ENCODE measurements at places on chromosomes 7 and 10.

- no peak for DNase-seq
Measured at GRCh38 chr7:38978491-38978890, 782 bp downstream of the POU6F2 start.

- DNase-seq = no peak
Measured at GRCh38 chr7:90698616-90699015, 102.5 kb downstream of the CDK14 start.

DNA sequence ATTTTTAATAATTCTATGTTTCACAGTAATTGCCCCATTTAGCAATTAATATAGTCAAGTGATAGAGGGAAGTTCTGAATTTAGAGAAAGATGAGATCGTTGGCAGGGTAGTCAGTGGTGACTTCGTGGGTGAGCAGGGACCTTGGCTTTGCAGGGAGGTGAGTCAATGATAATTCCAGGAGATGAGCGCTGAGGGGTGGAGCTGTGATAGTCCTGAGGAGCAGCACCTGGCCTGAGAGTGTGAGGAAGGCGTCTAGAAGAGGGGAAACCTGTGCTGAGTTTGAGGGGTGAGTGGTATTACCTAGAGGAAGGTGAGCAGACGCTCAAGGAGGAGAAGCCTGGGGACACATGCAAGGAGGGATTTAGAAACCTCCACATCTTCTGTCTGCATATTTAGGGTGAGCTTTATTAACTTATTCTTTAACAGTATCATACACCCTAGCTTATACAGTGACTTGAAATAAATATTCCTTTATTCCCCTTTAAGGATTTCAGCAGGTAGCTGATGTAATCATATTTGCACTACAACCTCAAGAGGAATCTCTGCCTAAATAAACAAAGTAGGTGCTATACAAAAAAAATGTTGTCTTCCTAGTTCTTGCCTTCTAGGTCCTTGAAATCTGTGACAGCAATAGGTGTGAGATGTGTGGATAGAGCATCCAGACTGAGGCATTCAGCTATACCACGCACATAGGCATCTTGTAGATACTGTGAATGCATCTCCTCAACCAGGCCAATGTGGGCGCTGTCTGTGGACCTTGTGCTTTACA is 2.1 kb upstream of the TRIL start:
- DNase-seq = no peak

GRCh38 chr7:86411814-86412213 is 231.9 kb upstream of the GRM3 start:
- no peak for DNase-seq

DNA sequence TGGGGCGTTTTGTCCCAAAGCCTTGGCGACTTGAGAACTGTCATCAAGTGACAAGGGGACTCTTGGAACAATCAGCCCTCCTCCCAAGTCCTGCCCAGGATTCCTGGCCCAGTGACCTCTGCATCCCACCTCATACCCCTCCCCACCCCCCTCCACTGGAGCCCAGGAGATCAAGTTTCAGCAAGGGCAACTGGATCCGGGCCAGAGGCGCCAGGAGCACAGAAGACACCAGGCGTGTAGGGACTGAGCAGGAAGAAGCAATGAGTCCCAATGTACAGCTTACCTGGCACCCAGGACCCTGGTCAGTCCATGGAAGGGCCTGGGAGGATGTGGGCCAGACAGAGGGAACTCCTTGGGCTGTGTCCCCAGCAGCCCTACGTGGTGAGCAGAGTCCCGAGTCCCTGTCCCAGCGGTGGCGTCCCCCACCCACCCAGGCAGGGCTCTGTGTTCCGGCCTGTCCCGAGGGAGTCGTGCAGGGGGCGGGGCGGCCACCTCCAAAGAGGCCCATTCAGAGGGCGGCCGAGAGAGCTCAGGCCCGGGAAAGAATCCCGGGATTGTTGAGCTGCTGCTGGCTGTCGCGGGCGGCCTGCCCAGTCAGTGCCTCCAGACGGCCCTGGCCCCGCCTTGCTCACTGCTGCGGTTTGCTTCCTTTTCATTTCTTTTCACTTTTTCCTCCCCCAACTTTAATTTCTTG is 254.1 kb downstream of the TNS3 start:
- no peak for DNase-seq

DNA sequence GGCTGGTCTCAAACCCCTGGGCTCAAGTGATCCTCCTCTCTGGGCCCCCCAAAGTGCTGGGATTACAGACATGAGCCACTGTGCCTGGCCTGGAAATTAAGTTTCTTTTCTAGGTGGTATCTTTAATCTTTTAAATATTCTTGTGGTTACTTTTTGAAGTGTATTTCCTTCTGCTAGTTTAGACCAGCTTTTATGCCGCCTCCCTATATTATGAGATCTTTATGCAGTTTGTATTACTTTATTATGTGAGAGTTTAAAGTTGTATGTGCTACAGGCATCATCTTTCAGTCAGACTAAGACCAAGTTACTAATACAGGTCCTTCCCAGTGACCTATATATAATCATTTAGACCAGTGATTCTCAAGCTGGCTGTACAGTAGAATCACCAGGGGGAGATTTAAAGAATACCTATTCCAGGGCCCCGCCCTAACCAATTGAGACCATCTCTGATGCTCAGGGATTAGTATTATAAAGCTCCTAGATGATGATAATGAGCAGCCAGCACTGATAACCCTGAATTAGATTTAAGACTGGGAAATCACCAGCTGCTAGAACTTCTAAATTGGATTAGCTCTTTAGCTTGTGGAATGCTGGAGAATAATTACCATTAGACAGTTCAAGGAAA is 11.3 kb downstream of the INPP5F start:
- DNase-seq = no peak

DNA sequence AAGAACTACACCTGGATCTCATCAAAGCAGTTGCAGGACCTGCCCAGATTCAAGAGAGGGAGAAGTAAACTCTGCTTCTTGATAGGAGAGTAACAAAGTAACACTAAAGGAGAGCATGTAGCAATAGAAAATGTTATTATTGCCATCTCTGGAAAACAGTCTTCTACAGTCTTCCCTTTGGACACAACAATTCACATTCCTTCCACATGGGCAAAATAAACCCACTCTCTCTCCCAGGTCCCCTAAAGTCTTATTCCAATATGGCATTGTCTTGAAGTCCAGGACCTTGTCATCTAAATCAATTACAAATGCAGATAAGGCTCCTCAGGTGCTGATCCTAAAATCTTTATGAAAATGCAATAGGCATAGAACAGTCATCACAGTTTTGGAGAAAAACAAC is 10.3 kb upstream of the WNT2 start:
- DNase-seq = no peak

DNA sequence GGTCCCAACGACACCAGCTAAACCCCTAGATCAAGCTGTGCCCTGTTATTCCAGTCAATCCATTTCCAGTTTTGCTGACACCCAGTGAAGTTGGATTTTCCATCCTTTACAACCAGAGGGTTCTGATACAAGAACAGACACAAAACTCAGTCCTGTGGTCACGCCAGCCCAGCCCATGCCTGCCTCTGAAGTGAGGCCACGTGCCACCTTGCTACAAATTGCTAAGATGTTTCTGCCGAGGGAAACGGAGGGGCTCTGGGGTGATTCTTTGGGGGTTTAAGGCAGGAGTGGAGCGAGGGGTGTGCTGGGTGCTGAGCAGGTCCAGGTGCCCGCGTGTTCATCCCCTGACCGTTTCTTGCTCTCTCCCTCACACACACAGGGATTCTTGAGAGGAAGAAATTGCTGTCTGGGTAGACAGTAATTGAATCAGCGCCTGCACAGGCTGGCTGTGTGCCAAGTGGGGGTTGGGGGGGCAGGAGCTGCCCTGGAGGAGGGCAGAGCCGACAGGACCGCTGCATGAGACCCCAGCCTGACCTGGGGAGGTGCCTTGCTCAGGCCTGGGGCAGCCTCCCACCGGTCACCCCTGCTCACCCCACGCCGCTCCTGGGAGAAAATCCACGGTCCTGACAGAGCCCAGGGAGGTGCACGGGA is 38.1 kb downstream of the ADAP1 start:
- no peak for DNase-seq

DNA sequence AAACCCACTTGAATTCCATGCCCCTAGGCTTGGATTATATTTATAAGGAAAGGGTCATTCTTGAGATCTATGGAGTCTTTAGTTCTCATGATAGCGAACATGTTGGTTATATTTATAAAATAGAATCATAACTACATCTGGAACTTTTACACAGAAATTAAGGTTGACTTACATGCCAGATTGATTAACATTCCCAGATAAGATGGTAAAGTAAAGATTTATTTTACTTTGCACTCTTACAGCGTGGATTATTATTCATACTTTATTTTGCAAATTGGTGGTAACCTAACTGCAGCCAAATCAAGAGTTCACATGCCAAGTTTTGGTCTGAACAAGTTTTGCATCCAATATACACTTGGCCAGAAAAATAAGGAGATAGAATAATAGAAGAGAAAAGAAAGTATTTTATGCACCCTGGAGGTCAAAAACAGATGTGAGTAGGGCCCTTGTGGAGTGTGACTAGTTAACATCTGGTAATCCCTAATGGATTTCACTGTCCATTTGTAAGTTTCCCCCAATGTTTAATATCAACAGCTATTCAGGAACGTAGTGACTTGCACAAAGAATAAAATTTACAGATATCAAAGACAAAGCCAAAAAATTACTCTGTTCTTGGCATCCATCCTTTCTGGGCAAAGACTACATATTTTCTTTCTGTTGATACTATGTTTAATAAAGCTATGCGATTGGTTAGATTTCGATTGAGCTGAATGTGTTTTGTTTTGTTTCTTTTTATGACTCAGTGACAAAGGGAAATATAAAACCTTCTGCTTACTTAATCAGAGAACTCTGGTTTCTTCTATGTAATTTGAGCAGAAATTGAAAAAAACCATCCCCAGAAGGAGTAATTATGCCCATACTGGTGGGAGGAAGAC is 10.1 kb upstream of the TMEM26 start:
- no peak for DNase-seq

GRCh38 chr7:1234881-1235500 is 2.3 kb downstream of the UNCX start:
- no peak for DNase-seq

DNA sequence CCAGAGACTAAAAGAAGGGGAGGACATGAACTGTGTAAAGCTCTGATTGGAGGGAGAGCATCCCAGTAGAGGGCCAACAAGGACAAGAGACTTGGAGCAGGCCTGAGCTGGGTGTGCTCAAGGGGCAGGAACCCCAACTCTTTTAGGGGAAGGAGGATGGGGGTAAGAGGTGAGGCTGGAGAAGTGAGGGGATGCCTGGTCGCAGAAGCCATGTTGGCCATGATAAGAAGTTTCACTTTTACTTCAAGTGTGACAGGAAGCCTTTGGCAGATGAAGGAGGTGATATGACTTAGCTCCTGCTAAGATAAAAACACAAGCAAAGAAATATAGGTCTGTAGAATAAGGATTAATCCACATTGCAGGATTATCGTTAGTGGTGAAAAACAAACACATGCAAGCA is 208.3 kb downstream of the JAZF1 start:
- peak; percentile 30 for DNase-seq

DNA sequence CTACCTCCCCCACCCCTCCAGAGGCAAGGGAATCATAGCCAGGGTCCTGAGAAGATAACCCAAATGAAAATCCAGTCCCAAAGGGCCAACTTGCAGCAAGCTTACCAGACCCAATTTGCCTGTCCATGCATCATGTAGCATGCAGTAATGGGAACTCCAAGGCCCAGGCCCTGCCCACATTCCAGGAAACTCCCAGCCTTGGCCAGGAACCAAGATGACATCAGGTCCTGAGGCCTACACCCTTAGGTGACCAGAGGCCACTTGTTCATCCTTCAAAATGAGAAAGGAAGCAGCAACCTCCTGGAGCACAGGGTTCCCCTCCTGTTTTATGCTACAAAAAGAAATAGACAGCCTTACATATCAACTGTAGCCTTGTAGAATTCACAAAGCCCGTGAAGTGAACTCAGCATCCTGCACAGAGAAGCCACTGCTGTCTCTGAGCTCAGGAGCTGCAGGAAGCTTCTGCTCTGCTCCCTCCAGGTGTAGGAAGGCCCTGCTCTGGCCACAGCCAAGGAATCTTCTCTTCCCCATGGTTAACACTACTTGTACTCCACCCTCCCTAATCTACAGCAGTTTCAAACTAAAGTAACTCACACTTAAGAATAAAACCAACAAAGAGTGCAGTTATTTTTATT is 30.3 kb upstream of the GRB10 start:
- DNase-seq = no peak

GRCh38 chr10:113929522-113929921 is 75.1 kb downstream of the NHLRC2 start:
- no peak for DNase-seq

DNA sequence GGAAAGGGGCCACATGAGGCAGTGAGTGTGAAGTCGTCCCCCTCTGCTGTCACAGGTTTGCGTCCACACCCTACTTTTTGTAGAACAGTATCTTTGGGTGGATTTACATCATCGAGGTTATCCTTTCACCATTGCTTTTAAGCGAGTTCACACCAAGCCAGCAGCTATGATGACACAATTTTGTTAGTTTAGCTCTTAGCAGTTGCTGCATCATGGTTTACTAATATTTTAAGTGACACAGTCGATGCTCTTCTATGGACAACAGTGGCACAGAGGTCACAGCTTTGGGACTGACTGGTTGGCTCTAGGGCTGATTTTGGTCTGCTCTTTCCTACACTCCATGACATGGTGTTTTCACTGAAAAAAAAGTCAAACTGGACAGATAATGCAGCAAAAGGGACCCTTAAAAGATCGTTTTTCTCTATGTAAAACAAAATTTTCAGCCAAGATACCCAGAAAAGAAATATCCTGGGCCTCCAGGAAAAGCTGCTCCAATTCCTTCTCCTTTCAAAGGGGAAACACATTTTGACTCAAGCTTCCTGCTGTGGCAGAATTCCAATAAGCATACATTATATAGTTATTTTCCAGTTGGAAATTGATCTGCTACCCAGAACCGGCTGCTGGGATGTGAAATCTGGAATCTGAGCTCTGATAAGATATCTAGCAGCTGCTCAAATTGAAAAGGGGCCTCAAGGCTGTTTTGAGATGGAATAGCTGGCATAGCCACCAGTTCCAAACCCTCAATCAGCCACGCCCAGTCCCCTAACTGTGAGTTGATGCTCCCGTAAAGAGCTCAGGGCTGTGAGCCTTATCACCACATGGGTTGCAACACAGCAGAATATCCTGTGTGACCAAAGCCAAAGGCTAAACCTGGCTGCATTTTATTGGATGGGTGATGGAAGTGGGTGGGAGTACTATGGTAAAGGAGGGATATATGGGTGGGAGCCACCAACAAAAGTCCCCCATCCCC is 114.2 kb downstream of the SMURF1 start:
- no peak for DNase-seq

- no peak for DNase-seq
Measured at GRCh38 chr10:119783665-119784027, 57.8 kb downstream of the INPP5F start.

- DNase-seq = no peak
Measured at GRCh38 chr10:100745882-100746783, 751 bp downstream of the PAX2 start.

GRCh38 chr10:24533981-24534380 is 189.7 kb downstream of the ARHGAP21 start:
- no peak for DNase-seq

- no peak for DNase-seq
Measured at GRCh38 chr7:28228396-28228795, 47.8 kb upstream of the JAZF1 start.

DNA sequence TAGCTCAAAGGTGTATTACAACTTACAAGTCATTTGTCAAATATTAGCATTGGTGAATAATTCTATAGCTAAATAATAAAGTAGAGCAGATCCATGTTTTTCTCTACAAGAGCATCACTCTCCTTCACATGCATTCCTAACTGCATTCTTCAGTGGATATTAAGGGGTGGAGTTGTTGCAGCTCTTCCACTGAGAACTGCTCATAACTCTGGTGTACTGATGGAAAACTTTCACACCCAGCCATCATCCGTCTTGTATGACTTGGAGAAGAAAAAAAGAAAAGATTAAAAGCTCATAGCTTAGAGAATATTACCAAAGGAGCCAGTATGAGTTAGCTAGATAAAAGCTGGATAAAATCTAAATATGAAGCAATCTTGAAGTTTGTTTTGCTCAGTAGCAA is 10.2 kb upstream of the FAM13C start:
- DNase-seq = no peak

Measured in bone marrow (tissue), 2 donors.